ENCODE measurements at places on chromosomes 6 and 20.

GRCh38 chr20:9510911-9511310 is 3.5 kb upstream of the LAMP5 start:
- DNase-seq = no peak

DNA sequence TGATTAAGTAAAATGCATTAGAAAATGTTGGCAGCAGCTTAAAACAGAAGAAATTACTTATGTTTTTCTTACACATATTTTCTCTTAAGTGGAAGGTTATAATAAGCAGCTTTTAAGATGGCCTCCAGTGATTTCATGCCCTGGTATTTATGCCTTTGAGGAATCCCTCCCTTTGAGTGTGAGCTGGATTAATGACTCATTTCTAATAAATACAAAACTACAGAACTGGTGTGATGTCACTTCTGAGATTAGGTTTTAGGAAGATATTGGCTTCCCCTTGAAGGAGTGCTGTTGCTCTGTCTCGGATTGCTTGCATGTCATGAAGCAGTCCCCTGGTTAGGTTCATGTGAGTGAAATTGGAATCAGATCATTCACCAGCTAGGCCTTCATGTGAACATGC is 143.2 kb upstream of the EPHA7 start:
- no peak for DNase-seq

DNA sequence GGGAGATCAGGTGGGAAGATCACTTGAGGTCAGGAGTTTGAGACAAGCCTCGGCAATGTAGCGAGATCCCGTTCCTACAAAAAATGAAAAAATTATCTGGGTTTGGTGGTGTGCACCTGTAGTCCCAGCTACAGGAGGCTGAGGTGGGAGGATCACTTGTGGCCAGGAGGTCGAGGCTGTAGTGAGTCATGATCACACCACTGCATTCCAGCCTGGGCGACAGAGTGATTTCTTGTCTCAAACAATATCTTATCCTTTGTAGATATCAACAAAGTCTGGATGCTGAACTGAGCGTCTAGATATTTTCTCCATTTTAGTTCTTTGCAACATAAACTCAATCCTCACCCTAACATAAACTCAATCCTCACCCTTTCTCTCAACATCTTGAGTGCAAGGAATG is 197.6 kb downstream of the DTNBP1 start:
- no peak for DNase-seq

DNA sequence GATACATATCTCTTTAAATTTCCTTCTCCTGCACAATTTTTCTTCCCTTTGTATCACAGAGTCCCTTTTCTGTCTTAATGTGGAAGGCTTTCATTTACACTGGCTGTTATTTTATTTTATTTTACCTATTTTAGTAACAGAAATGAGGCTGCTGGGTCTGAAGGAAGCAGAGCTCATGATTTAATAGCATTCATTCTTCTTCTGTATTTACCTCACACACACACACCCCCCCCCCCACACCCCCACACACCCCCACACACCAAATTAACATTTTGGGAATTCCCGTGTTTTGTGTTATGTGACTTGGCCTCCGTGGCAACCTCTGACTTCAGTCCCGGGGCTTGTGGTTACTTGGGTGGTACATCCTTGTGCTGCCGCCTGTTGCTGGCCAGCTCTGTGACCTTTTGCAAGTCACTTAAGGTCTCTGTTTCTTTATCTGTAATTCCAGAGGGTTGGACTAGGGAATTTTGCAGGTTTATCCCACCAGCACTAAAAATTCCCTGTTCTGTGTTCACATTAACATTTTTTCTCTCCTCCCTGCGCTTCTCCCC is 108.8 kb downstream of the TIAM2 start:
- peak; percentile 22 for DNase-seq

DNA sequence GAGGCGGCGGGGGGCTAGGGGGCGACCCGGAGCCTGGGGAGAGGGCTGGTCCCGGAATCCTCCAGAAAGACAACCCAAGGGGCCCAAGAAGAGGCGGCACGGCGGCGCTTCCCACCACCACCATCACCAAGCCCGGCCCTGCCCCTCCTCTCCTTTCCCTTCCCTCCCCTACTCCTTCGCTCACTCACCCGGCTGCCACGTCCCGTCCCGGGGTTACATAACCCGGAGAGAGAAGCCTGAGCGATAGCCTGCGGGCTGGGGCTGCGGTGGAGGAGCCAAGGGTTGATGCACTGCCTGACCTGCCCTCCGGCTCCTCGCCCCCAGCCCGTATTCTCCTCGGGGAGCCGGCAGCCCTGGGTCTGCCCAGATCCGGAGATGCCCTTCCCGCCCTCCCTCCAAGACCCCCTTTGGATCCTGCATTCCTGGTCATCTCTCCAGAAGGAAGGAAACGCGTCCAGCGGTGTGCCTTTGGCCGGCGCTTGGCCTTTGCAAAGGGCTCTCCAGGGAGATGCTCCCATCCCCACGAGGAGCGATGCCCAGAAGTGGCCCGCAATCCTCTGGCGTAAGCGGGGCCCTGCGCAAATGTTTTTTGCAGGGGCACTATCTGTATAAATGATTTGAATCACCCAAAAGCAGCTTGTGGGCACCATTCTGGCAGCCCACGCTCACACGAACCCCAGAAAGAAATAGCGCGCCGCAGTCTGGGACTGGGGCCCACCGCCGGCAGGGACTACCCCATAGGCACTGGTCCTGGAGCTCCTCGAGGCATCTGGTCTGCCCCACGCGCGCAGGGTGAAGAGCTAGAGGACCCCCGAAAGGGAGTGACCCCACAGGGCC is 4.6 kb upstream of the CPXM1 start:
- no peak for DNase-seq

- no peak for DNase-seq
Observed at GRCh38 chr20:61964675-61965605, 100.7 kb downstream of the TAF4 start.

GRCh38 chr6:147467886-147468285 is 40.6 kb upstream of the SAMD5 start:
- no peak for DNase-seq

DNA sequence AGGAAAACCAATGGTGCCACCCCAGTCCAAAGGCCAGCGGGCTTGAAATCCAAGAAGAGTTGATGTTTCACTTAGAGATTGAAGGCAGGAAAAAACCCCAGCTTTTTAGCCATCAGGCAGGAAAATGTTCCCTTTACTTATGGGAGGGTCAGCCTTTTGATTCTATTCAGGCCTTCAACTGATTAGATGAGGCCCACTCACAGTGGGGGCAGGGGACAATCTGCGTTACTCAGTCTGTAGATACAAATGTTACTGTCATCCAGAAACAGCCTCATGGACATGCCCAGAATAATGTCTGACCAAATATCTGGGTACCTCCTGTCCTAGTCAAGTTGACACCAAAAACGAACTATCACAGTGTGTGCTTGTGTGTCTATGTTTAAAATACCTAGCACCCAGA is 121.2 kb upstream of the KCNQ5 start:
- DNase-seq = no peak

DNA sequence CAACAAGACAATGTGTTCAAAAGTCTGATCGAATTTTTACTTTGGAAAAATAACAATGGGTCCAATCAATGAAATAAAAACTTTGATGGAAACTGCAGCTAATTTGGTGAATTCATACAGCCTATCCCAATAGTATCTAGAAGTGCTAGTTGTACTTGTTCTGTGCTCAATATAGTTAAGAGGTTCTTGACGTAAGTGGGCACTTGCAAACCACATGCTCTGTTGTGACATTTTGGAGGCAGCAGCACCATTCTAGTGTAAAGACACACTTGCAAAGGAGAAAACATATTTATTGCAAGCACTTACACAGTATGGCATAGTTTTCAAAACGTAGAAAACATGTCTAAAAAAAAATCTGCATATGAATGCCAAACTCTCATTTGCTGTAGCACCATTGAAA is 6.7 kb upstream of the KLHL31 start:
- DNase-seq = no peak

DNA sequence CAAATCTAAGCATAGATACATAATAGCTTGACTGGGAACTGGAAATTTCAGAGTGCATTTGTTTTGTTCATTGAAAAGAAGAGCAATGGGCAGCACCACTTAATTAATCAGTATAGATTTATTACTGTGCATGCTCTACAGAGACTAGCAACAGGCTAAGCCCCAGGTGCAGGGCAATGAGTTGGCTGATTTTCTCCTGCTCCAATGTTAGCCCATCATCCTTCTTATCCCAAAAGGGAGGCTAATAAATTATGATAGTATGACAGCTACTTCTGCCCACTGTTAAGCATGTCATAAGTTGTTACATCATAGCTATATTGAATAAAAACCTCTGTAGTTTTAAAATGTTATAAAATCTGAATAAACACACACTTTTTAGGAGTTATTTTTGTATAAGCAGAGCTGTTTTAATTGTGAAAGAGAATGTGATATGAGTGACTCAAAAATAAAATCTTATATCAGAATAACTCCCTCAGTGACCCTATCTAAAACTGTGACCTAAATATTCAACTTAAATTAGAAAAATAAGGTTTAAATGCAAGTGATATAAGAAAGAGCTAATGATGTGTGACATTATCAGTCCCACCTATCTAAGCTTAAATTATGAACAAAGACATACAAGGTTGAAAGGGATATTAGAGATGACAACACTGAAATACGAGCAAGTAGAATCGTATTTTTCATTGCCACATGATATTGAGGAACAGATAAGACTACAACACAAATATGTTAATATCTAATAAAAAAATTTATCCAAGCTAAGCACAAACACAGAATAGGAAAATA is 967.3 kb upstream of the ADGRB3 start:
- DNase-seq = no peak

DNA sequence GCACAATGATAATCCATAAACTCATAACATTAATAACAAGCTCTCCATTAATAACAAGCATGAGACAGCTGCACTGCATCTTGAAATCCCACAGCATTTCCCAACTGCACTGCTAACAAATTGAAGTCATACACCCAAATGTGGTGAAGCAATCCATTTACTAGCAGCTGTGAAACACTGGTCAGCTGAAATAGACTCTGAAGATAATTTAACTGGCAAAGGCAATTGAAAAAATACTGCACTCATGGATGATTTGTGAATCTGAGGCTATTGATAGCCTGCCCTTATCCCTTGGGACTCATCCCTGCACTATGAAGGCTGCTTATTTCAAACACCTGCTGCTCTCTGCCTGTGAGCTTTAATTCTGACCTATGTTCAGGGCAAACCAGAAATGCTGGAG is 49.1 kb upstream of the PLCB1 start:
- no peak for DNase-seq
